ENCODE measurements at places on chromosomes 7 and 10.

DNA sequence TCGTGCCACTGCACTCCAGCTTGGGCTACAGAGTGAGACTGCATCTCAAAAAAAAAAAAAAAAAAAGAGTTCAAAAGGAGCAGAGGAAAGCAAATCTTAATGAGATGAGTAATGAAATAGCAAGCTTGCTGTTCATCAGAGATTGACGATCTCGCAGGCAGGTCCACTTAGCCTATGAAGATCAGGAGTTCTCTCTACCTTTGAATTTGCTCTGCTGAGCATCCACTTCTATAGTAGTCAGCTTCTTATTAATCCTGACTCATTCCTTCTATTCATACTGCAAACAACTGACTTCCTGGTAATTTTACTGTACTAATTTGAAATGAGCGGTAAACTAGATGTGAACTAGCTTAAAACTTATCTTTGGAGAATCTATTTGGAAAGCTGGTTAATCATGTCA is 1014.6 kb downstream of the GATA3 start:
- no peak for DNase-seq

- no peak for DNase-seq
These were observed 46.1 kb upstream of the SLC35B4 start for GRCh38 chr7:134362587-134363483.

- no peak for DNase-seq
These were observed 7.5 kb upstream of the ZKSCAN1 start for GRCh38 chr7:100007887-100008286.

DNA sequence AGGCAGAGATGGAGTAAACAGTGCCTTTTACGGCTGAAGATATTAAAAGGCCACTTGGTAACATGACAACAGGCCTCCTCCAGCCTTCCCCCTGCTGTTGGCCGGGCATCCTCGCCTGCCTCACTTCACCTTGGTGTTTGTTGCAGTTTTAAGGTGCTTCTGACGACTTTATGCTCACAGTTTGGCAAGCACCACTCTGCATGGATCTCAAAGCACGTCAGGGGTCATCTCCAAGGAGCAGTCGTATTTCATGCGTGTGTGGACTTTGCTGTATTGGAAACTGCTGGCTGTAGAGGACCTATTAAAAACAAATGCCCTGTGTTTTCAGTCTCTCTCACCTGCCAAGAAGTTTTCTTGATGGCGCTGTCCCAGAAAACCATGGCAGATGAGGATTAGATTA is 483.1 kb downstream of the RPS24 start:
- no peak for DNase-seq

GRCh38 chr7:101598422-101598985 is 30.6 kb downstream of the MYL10 start:
- DNase-seq = no peak

DNA sequence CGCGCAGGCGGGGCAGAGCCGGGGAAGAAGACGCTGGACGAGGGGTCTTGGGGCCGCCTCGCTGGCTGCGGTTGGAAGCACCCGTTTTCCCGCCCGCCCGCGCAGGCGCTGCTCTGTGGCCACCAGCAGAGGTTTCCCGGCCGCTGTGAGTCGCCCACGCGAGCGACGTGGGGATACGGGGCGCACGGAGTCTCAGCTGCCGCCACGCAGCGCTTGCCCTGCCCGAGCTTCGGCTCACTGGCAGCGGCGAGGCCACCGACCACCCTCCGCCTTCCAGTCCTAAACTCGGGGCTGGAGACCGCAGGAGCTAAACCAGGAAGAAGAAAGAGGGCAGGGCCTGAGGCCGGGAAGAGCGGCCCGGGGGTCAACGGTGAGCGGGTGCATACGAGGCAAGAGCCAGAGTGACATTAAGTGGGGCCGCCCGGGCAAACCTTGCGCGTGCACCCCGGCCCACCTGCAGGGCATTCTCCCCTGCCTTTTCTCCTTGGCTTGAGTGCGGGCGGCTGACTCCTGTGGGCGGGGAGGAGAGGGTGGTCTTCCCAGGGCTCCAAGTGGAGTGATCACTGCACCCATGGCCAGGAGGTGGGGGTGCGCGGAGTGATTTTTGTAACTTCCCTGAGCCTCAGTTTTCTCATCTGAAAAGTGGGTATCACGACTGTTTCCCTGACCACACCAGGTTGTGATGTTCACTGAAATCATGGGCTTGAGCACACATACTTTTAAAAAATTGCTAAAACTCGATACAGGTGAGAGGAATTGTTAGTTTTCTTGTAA is 7.1 kb upstream of the EMX2 start:
- peak; percentile 22 for DNase-seq

GRCh38 chr7:137204246-137204645 is 139.3 kb downstream of the PTN start:
- DNase-seq = no peak

DNA sequence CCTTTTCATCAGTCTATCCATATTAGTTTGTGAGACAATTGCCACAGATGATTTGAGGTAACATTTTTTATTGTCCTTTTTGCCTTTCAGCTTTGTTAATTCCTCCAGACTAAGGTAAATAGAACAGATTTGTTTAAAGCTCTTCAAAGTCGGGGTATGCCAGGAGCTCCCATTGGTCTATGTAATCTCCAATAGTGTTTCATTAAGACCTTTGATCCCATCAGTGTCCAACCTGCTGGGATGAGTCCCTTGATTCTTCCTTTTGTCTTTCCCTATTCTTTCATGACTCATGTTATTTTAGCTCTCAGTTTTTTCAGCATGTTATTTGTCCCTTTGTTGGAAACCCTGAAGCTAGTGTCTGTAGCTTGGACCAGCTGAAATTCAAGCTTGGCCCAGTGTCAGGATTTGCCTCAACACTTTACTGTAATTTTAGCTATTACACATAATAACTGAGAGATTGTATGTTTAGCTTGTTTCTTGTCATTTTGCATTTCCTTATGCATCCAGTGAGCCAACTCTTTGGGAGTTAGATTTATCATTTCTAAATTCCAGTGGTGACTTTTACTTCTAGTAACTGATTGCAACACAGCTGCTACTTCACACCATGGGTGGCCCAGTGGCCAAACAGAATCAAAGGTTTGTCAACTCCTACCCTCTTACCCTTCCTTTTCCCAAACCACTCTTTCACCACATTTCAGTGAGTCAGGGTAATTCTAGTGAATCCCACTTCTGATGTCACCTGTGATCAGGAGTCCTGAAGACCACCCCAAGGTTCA is 15.3 kb downstream of the AGBL3 start:
- DNase-seq = no peak

GRCh38 chr7:5234852-5235831 is 45.1 kb downstream of the WIPI2 start:
- peak; percentile 36 for DNase-seq

GRCh38 chr7:151243045-151243349 is 5.5 kb downstream of the SMARCD3 start:
- no peak for DNase-seq

- DNase-seq = peak; percentile 40
These were observed 31.0 kb downstream of the AMZ1 start for GRCh38 chr7:2719007-2719406.

DNA sequence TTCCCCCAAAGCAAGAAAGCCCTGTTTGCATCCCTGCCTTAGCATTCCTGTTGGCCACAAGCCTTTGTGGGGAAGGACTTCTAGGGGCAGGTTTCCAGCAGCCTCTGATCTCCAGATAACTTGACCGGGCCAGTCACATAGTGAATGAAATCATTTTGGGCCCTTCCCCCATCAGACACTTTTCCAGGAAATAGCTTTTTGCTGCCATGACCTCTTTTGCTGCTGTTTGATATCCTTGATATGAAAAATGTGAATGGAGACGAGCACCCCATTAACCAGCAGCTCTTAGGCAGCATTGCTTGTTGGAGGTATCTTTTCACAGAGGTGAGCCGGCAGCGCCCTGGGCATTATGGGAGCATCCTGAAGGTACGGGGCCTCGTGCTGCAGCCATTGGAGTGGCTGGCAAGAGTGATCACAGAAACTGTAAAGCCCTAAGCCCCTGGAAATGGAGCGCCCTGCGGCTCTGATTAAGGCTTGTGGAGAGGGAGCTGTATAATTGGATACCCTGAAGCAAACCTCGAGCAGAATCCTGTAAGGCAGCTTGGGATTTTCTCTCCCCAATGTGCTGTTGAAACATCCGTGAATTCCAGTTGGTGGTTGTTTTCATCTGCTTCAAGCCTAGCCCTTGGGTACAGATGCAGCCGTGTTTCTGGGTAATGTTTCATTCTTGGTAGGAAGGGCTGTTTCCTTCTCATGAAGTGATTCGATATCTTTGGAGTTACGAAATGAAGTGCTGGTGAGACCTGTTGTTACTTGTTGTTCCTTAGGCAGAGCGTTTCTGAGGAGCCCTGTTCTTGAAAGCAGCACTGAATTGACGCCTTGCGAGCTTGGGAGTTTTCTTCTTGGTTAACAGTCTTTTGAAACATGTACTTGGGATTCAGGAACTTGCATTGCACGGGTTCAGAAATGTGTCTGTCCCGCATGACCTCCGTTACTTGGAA is 179.0 kb downstream of the PTEN start:
- DNase-seq = no peak

DNA sequence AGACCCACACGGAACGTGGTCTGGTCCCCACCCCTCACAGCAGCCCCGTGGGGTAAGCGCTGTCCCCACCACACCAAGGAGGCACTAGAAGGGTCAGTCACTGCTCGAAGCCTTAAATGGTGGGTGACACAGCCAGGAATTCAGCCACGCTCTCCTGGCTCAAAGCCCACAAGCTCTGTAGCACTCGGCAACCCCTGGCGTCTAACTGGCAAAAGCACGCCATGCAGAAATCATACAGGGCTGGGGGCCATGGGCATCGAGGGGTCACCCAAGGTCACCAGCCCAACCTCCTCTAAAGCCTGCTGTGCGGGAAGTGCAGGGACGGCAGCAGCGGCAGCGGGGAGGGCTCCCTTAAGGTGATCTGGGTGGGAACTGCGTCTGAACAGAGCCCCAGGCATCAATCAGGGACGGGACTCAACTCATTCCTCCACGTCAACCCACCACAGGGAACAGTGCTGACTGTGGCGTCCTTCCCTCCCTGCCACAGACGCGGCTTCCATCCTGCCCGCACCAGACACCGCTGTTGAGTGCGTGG is 7.8 kb downstream of the GPER1 start:
- DNase-seq = no peak

- DNase-seq = no peak
These were observed 534.6 kb upstream of the NRP1 start for GRCh38 chr10:33869028-33869427.

DNA sequence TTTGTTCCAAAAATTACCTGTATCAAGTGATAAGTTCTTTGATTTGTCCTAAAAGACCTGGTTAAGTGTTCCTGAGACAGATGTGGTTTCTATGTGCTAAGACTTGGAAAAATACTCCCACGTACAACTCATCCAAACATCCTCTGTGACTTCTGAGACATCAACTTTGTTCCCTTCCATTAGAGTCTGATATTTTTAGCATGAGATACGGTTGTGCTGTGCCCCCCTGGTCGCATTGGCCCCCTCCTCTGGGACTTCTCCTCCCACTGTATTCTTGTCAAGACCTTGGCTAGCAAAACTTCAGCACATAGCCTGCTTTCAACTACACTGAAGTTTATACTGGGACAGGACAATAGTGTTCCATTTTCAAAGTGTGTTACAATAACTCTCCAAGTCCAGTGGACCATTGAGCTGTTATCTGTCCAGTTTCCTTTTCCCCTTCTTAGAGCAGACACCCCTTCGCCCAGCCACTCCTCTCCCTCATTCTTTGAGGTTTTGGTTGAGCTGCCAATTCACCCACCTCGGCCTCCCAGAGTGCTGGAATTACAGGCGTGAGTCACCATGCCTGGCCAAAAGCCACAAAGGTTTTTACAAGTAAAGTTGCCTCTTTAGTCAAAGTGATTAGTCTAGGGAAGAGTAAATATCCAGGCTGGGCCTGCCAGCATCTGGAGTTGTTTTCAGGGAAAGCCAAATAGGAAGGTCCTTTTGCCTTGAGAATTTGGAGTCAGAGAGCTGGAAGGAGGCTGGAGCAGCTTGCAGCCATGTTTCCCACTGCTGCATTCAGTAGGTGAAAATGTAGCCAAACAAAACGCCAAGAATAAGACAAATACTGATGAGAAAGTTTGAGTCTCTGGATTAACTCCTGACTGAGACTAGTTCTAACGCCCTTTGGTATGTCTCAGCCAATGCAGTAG is 17.8 kb upstream of the PDLIM1 start:
- DNase-seq = peak; percentile 80

DNA sequence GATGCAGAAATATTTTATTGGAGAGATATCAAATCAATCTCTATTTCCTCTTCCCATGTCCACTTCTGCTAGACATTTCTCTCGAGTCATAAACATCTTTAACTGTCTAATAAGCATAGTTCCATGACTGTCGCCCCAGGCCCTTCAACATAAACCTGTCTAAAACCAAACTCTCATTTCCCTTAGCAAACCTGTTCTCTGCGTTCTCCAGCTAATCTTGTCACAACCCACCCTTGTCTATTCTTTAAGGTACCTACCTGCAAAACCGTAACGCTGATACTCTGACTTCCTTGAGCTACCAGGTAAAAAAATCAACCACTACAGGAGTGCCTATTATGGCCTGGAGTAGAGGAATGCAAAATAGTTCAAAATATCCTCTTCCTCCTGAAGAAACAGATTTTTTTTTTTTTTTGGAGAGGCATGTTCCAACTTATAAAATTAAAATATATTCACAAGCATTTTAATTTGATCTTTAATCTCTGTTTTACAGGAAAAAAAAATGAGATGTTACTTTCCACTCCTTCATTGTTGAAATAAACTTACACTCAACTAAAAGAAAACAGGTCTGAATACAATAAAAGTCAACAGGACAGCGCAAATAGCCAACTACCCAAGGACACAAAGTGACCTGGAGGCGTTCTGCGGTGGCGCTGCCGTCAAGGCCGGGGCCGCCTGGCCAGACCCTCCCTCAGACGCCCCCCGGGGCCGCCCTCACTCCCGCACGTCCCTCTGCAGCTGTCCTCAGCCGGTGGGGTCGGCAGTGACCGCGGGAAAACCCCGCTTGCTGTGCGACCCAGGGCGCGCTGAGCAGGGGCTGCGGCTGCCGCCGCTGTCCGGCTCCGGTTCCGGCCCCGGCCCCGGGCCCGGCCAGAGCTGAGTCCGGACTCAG is 765 bp downstream of the SLC25A40 start:
- peak; percentile 21 for DNase-seq

- no peak for DNase-seq
These were observed 560.2 kb downstream of the DNAJB6 start for GRCh38 chr7:157896774-157897555.

- no peak for DNase-seq
These were observed 92.3 kb downstream of the VTI1A start for GRCh38 chr10:112539340-112539739.

DNA sequence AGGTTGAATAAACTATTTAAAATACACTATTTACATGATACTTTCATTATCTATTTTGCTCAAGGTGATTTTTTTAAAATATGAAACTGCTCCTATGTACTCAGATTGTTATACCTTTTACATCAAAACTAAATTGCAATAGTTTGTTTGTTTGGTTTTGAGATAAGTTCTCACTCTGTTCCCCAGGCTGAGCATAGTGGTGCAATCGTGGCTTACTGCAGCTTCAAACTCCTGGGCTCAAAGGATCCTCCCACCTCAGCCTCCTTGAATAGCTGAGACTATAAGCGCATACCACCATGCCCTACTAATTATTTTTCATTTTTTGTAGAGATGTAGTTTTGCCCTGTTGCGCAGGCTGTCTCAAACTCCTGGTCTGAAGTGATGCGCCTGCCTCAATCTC is 12.7 kb downstream of the TAS2R60 start:
- no peak for DNase-seq

- no peak for DNase-seq
These were observed 616.4 kb upstream of the GHITM start for GRCh38 chr10:83522881-83523386.

- DNase-seq = no peak
These were observed 107.5 kb downstream of the TWIST1 start for GRCh38 chr7:19009936-19010280.

All from KBM-7 (cell line).